ENCODE measurements at places on chromosomes 2 and 18.

DNA sequence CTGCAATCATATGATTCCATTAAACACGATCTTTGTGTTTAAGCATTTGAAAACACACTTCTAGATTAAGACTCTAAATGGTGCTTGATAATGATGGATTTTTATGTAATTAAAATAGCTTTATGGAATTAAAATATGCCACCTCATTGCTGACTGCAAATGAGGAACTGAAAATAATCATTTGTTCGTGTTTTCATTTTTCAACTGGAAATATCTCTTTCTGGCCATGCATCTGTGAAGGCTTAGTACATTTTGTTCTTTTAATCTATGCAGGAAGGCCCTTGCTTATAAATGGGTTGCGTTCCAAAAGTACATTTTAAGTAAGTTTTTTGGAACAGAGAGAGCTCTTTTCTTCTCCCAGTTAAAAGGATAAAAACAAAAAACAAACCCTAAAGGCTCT, 125.5 kb downstream of the MC4R start:
- no peak for DNase-seq

DNA sequence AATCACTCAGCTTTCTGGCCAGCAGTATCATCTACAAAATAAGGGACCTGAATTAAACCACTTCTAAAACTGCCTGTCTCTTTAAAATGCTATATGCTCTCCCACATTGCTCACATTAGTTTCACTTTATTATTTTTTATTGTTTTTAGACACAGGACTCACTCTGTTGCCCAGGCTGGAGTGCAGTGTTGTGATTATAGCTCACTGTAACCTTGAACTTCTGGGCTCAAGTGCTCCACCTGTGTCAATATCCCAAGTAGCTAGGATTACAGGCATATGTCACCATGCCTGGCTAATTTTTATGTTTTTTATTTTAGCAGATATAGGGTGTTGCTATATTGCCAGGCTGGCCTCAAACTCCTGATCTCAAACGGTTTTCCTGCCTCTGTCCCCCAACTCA, 591.3 kb upstream of the ZNF804A start:
- DNase-seq = no peak

GRCh38 chr18:59056706-59057492, 82.8 kb upstream of the SEC11C start:
- DNase-seq = peak; percentile 87

DNA sequence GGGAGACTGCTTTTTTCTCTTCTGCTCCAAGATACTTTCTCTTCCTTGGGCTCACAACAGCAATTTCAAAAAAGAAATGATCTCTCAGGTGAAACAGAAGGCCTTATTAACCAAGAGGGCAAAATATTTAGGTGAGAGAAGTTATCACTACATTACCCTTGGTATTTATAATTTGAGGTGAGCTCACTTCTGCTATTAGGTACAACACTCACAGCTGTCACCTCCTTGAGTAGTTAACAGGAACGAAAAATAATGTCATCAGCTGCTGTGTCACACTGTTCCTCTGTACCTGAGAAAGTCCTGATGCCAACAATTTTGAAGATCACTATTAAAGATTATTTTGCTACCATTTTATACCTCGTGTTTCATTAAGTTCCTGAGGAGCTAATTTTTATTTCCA, 205.0 kb downstream of the DLGAP1 start:
- no peak for DNase-seq

DNA sequence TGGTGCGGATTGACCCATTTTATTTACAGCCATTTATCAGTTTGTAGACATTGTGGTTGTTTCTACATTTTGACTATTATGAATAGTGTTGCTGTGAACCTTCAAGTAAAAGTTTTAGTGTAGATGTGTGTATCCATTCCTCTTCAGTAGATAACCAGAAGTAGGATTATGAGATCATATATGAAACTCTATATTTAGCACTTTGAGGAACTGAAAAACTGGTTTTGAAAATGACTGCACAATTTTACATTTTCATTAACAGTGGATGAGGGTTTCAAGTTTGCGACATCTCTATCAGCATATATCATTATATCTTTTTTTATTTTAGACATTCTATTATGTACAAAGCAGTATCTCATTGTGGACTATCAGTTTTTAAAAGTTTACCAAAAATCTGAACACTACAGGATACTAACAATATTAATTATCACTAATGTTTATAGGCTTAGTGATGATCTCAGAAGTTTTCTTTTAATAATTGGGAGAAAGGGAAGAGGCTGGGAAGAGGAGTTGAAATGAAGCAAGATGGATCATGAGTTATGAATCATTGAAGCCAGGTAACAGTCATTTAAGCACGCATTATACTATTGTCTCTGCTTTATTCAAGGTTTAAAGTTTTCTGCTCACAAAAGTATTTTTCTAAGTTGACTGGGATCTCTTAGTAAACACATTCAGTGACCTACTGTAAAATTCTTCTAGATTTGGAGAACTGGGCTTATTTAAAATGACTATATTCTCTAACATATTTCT, 329.0 kb upstream of the LRATD1 start:
- no peak for DNase-seq

- DNase-seq = no peak
Measured at GRCh38 chr2:111246620-111247061, 125.9 kb downstream of the BCL2L11 start.

- no peak for DNase-seq
Measured at GRCh38 chr2:124919296-124919695, 894.2 kb downstream of the CNTNAP5 start.

DNA sequence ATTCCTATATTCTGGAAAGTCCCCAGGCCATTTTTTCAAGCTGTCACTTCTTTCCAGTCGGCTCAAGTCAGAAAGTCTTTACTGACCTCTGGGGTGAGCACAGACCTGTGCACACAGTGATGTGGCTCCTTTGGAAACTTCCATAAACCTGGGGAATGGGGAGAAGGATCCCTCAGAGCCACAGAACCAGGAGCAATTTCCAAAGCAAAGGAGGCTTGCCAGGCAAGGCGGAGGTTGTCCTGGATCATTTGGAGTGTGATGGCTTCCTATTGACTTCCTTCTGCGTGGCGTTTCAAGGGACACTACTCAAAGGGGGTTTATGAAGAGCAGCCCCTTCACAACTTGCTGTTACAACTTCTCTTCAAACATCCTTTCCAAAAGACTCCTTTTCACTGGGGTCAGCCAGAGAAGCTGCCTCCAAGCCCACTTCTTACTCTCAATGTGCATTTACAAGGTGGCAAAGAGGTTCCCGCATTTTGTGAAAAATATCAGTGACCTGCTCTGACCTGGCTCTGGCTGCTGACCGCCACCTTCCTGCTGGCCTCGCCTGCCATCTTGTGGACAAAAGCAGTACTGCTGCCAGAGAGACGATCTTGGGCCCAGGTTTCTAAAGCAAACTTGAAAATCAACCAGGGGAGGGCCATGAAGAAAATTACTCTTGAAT, 18.2 kb upstream of the TMEM247 start:
- peak; percentile 72 for DNase-seq

DNA sequence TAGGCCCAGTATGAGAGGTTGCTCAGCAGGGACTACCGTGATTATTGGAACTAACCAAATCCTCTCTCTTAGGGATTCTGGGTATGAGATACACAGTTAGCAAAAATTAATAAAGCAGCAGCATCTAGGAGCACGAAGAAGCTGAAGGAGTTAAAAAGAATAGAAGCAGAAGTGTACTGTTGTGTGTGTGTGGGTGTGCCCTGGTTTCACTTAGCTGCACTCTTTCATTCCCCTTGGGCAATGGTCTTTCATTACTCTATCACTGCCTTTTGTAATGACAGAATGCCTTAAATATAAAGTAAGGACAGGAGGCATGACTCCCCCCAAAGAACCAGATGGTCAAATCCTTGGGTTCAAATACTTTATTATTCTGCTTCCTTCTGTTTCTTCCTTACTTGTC, 115.9 kb upstream of the CD302 start:
- DNase-seq = no peak

DNA sequence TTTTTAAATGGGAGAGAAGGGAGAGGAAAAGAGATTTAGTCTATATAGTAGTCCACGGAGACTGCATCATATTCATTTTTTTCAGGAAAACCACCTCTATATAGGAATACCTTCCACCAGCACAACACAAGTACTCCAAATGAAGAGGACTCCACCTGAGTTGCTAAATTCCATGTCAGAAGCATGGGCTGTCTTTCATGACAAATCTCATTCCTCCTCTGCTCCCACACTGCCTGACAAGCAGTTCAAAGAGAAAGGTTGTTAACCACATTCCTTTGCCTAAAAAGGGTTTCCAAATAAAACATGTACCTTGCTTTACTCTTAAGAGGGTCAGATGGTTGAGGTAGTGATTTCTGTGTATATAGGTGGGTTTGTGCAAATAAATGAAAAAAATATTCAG, 122.0 kb downstream of the TMEFF2 start:
- DNase-seq = no peak

- peak; percentile 50 for DNase-seq
Measured at GRCh38 chr2:196481324-196481697, 158.2 kb upstream of the CCDC150 start.

GRCh38 chr2:231001921-231002320, 6.0 kb downstream of the SPATA3 start:
- DNase-seq = peak; percentile 23

DNA sequence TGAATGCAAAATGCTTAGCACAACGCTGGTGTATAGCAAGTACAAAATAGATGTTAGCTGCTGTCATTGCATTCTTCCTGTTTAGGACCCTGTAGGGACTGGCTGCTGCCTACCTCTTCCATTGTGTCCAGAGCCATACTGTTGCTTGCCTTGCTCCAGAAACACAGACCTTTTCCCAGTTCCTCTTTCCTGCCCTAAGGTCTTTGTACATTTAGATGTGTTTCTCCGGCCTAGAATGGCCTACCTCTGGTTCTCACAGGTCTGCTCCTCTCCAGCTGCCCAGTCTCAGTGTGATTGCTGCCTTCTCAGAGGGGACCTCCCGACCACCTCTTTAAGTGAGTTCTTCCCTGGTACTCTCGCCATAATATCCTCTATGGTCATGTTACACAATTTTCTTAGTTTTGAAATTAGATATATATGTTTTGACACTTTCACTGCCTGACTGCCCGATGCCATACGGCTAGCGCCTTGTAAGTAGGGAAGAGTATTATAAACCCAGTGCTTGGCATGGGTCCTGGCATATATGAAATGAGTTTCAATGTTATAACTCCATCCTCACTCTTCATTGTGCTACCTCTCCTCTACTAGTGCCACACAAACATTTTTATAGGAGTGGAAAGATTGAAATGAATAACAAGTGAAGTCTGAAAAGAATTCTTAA, 48.3 kb downstream of the RFTN2 start:
- DNase-seq = no peak

GRCh38 chr18:40055262-40055661, 1899.8 kb upstream of the PIK3C3 start:
- peak; percentile 4 for DNase-seq

DNA sequence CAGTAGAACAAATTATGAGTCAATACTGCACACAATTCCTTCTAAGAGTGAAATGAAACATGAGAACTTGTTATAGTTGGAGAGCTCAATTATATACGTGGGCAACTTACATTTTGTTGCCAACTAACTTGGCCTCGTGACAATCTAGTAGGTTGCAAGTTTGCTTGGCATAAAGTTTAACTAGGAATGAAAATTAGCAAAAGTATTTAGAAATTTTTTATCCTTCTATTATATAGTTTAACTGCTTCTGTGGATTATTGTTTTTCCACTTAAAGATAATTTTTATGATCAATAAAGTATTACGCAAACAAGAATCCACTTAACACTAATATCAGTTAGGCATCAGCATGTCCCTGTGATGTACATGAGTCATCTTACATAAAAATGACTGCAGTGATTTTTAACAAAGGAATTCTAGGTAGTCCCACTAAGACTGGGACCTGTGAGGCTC, 41.1 kb downstream of the FAM124B start:
- no peak for DNase-seq

DNA sequence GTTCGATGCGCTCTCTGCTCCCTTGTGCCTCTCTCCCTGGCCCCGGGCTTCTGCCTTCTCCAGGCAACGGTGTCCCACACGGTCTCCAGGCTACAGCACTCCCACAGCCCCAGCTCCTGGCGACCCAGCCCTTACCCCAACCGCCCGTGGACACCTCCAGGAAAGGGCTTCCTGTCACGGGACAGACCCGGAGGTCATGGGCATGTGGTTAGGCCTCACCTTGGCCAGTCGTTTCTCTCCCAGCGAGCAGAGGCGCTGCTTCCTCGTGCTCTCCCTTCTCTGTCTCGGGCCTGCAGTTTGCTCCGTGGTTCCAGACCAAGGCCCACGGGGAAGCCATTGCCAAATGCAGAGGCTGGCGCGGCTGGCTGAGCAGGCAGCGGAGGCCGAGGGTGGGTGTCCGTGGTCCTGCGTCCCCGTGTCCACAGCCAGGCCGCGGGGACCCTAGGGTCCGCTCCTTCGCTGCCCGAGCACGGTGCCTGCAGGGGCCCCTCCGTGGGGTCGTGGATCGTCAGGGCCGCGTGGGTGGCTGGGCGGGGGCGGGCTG, 61.0 kb upstream of the IL1RL1 start:
- no peak for DNase-seq

DNA sequence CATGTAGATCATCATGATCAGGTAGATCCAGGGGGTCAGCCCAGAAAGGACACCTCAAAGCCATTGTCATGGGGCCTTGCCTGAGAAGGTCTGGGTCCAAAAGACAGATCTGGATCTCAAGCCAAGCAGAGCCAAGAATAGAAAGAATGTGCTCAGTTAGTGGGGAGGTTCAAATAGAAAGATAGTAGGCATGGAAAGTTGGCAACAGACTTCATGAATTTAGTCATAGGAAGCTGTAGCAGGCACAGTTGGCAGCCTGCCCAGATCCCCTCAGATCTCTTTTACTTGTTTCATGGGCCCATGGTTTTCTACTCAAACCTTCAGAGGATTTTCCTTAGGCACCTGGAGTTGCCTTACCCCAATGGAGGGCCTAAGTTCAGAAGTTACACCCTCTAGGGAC, 767.0 kb downstream of the SLC4A3 start:
- DNase-seq = peak; percentile 89

- no peak for DNase-seq
Measured at GRCh38 chr2:211690736-211691135, 847.9 kb downstream of the ERBB4 start.

- no peak for DNase-seq
Measured at GRCh38 chr2:241187101-241187917, 1.2 kb upstream of the ANO7 start.

GRCh38 chr18:21241301-21242048, 557 bp upstream of the GREB1L start:
- DNase-seq = no peak

- no peak for DNase-seq
Measured at GRCh38 chr2:102033750-102034682, 42.3 kb downstream of the IL1R2 start.

- no peak for DNase-seq
Measured at GRCh38 chr2:120494446-120494845, 148.5 kb downstream of the INHBB start.

DNA sequence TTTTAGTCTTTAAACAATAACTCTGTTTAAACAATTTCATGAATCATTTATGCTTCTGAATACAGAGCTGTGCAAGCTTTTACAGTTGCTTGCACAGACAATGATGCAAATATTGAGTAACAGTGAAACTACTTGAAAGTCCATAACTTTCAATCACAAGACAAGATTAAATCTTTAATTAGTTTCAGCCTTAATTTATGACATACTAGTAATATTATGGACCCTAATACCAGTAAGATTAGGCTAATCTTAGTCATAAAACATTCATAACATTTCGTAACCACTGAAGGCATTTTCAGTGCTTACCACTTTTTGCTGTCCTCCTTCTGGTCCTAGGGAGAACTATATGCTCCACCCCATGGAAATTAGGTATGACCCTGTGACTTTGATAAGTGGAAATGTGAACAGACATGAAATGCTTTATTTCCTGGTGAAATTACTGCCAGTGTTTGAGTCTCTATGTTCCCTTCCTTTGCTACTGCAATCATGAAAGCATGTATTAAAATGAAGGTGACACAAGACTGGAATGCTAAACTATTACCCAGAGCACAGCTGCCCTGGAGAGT, 1.8 kb upstream of the COBLL1 start:
- no peak for DNase-seq

Measured in fibroblast of pulmonary artery (primary cell).